GM04503 (cell line): ENCODE measurements at places on chromosomes 7 and 10.

DNA sequence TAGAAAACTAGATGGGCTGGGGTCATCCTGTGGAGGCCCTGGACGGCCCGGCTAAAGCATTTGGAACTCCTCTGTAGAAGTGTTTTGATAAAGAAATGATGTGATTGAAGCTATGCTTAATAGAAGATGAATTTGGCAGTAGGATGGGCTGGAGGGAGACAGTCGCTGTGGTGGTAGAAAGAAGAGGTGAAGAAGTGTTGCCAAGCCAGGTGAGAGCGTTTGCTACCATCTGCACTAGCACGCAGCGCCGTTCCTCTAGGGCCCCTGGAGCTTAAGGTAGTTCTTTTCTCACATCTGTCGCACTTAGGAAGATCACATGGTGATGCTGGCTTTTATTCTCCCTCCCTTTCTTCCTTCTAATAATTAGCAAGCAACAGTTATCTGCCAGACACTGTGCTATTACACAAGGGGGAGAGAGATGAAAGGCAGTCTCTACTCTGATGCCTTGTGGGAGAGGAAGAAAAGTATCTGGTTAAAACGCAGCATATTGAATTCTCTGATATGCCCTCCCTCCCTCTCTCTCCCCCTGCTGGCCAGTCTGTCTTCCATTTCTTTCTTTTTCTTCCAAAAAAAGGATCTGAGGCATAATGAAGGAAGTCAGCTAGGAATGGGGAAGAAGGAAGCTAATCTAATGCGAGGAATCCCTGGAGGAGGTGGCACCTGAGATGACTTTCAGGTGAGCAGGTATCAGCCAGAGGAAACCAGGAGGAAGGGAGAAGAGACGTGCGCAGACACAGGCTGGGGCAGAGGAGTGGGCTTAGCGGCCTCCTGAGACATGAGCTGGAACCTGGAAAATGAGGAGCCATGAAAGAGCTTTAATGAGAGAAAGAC is 162.3 kb upstream of the KLF14 start:
- DNase-seq = no peak

DNA sequence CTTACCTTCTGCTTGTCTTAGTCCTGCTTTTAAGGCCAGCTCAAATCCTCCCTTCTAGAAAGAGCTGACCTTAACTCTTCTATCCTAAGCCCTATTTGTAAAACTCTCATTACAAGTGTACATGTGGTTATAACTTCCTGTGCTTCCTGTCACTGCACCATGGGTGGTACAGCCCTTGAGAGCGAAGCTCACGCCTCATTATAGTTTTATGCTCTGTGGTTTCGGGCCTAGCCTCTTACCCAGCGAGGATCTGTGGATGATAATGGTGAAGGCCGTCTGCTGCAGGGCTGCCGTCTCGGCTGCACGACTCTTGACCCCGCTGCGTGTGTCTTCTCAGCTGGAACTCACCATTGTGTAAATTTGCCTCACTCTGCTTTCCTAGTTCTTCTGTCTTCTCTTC is 74.6 kb downstream of the CUL1 start:
- DNase-seq = no peak

DNA sequence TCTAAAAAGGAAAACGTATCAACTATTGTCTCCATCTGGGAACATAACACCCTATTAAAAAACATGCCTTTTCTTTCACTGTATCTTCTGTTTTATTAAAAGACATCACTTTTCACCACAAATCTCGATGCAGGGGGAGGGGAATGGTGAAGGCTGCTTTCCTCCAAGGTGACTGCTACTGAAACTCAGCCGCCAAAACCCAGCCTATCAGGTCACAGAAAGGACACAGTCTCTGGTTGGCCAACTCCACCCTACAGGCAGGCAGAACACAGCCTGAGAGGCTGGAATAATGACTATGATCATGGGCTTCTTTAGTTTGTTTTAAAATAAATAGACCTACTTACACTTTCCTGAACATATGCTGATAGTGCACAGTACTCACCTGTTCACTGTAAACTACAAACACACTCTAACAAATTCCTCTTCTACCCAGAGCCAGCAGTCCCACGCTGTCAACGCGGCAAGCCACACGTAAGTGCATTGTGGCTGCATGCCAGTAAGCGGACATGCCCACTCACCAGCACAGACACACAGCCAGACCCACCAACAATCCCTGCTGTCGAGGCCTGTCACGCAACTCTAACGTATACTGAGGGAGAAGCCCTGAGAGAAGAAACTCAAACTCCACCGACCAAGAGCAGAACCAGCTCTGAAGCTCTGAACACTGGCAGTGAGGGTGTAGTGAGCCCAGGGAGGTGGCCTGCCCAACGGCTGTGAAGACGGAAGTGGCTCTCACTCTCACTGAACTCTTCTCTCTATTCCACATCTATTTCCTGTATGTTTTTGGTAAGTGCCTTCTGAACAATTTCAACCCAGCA is 41.8 kb downstream of the NCAPG2 start:
- no peak for DNase-seq

- DNase-seq = no peak
Measured at GRCh38 chr10:70348228-70348850, 34.1 kb downstream of the LRRC20 start.

DNA sequence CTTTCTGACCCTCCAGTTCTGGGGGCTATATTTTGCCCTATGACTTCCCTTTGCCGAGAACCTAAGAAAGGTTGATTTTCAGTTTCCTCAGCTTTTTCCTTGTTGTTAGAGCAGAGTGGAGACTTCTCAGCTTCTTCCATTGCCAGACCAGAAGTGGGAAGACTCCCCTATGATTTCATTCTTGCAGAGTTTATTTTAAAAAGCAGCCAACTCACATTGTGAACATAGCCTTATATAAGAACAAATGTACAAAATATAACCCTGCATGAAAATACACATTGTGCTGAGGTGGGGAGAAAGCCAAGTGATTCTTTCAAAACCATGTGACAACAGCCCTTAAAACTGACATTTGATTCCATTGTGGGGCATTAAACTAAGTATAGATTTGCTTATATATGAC is 33.8 kb upstream of the FZD8 start:
- no peak for DNase-seq

- no peak for DNase-seq
Measured at GRCh38 chr7:119223930-119224329, 999.4 kb downstream of the ANKRD7 start.

DNA sequence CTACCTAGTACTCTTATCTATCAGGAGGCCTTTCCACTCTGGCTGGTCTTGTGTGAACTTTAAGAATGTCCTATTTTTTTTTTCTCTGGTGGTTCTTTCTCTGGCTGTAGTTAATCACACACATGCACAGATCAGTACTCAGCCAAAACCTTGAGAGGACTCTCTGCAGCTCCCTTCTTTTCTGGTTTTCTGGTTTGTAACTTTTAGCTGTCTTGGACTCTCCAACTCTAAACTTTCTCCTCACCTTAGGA is 54.9 kb upstream of the HELLS start:
- no peak for DNase-seq

GRCh38 chr7:99229234-99229633 is 21.3 kb upstream of the KPNA7 start:
- no peak for DNase-seq

DNA sequence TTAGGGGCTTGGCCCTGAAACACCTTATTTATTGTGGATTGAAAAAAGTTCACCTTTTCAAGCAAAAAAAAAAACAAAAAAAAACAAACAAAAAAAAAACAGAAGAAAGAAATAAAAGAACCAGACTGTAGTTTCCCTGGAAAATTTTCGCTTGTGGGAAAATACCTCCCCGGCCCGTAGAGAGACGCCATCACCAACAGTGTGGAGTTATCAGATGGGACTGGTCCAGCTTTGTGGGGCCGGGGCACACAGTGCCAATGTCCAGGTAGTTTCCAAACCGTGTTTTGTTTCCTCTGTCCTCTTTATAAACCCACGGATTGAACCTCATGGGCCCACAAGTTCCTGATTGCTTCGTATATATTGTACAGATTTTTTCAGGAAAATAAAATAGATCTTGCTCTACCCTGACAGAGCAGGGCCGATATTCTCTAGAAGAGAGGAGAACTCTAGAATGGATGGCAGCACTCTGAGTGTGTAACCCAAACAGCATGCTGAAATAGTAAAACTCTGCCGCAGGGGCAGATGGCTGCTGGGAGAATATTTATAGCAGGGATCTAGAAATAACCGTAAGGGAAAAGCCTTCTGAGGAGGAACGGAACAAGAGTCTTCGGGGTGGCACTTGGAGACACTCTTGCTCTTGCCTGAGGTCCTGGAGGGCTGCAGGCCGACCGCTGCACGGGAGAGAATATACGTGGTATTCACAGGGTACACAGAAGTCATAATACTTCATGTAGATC is 241.0 kb downstream of the FRMD4A start:
- DNase-seq = no peak

GRCh38 chr10:125014086-125014830 is 72.3 kb downstream of the ZRANB1 start:
- no peak for DNase-seq

- DNase-seq = no peak
Measured at GRCh38 chr10:14787938-14788337, 13.2 kb upstream of the FAM107B start.

DNA sequence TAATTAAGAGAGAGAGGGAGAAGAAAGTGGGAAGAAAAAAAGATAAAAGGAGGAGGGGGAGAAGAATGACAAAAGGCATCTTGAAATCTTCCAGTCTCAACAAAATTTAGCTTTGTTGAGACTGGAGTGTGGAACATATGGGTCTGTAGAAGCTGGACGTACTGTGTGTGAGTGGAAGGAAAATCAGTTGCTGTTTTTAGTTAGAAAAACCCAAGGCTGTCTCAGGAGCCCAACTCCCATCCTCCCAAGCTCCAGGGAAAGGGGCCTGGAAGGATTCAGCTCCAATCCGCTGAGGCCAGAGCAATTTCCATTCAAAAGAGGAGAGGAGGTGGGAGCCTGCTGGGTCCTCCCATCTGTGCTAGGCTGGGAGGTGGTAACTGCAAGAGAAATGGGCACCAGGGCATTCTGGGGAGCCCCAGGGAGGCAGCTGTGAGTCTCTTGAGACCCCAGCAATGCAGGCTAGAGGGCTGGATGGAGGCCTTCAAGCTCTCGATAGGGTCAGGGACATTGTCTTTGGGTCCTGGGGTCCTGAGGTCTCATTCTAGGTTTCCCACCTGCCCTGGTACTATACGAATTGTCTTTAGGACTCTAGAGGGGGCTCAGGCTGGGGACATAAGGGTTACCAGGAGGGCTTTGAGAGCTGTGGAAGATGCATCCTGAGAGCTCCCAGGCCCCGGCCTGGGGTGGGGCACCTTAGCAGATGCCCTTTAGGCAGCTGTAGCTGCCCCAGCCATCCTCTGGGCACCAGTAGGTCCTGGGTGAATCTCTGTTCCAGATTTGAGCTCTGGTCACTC is 21.4 kb downstream of the ADCYAP1R1 start:
- no peak for DNase-seq

DNA sequence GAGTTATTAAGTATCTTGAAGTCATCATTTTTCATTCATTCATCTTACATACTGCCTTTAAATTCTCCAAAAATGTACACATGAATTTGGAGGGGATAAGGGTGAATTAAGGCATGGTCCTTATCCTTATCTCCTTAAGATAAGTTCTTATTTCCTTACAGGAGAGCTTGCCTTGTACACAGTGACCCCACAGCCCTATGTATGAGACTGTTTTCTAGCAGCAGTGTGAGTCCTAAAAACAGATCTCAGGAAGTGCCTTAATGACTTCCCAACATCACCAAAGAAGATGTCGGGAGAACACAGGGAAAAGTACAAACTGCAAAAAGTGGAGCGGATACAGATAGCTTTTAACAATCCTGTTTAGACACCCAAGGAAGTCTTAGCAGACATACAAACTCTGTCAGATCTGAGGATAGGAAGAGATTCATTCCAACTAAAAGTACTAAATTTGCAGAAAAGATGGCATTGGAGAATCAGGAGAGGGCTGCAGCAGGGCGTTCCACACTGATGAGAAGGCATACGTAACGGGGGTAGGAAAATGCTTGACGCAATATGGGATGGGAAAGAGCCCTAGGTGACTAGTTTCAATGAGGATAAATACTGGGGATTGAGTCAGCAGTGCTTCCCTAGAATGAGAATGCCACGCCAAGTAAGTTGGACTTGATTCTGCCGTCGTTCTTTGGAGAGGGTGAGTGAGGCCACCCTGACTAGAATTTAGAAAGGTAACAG is 570.2 kb downstream of the PARD3 start:
- DNase-seq = no peak

GRCh38 chr10:59965899-59966650 is 59.7 kb upstream of the CCDC6 start:
- no peak for DNase-seq

- DNase-seq = no peak
Measured at GRCh38 chr10:48500771-48501170, 104.1 kb downstream of the ARHGAP22 start.

- no peak for DNase-seq
Measured at GRCh38 chr10:89074120-89074519, 83.5 kb downstream of the FAS start.

- DNase-seq = no peak
Measured at GRCh38 chr7:46515844-46516590, 594.9 kb upstream of the IGFBP3 start.

DNA sequence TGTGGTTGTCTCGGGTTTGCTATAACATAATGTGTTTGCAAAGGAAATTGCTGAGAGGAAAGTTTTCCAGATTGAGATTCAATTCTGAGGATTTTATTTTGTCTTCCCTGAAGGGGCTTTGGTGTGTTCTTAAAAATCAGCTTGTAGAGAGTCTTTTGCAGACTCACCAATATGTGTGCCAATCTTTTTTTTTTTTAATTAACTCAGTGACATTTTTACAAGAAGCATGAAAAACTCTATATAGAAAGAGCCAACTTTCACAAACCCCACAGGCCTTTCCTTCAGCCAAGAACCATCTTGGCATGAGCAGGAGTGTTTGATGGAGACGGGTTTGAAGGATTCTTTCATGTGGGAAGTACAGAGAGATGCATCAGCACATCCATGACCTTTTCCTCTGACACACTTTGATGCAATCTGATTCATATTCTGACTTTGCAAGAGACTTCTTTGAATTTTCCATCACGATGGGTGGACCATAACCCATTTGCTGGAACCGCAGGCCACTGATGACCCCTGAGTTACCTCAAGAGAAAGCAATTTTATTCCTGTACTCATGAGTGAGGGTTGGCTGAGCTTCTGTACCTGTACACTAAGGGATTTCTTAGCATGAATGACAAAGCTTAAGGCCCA is 892.6 kb downstream of the XPNPEP1 start:
- DNase-seq = no peak

GRCh38 chr10:69318867-69319727 is 40.8 kb downstream of the HK1 start:
- no peak for DNase-seq
